Bronchial epithelial cell (primary cell): ENCODE measurements at places on chromosomes 16 and 17.

DNA sequence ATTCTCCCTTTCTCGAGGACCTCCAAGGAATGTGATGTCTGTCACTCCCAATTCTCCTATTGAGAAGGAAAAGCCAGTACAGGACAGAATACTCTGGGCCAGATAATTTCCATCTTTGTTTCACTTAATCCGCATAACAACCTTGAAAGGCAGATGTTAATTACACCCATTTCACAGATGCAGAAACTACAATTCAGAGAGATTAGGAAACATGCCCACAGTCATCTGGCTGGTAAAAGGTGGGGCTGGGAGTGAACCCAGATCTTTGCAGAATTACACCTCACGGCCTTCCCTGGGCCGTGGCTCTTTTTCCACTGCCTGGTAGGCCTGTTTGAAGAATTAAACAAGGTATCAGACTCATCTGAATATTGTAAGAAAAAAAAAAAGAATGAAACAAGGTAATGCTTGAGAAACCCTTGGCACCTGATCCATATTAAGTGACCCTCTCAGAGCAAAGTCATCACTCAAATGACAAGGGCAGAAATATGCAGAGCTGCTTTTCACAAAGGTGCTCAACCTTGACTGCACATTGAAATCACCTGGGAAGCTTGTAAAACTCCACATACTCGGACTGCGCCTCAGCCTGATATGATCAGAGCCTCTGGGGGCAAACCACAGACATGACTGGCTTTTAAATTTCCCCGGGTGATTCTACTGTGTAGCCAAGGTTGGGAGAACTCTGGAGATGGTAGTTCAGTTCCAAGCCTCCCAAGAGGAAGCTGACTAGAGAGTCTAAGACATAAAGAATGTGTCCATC lies 16.6 kb upstream of the G6PC1 start:
- DNase-seq = no peak

DNA sequence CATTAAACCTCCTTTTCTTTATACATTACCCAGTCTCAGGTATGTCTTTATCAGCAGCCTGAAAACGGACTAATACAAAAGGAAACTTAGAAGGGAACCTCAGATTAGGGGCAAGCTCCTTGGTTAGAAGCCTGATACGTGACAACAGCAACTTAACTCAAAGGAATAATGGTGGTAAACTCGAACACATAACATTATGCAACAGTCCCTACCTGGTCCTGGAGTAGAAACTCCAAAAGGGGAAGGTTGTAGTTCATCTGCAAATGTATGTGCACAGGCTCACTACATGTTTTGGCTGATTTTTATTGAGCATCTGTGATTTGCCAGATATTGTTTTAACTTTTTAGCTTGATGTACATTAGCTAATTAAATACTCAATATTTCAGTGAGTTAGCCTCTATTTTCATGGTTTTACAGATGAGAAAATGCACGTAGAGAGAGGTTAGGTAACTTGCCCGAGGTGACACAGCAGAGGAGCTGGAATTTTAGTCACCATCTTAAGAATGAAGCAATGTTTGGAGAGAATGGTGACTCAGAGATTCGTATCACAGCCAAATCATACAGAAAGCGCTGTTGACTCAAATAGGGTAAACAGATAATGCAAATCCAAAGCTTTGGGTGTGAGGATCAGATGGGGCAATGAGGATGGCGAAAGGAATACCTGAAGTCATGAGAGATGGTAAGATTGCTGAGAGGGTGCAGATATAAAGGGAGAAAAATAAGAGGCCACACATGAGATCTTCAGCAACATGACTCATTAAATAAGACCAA lies 194.9 kb upstream of the RBFOX1 start:
- peak; percentile 81 for DNase-seq

DNA sequence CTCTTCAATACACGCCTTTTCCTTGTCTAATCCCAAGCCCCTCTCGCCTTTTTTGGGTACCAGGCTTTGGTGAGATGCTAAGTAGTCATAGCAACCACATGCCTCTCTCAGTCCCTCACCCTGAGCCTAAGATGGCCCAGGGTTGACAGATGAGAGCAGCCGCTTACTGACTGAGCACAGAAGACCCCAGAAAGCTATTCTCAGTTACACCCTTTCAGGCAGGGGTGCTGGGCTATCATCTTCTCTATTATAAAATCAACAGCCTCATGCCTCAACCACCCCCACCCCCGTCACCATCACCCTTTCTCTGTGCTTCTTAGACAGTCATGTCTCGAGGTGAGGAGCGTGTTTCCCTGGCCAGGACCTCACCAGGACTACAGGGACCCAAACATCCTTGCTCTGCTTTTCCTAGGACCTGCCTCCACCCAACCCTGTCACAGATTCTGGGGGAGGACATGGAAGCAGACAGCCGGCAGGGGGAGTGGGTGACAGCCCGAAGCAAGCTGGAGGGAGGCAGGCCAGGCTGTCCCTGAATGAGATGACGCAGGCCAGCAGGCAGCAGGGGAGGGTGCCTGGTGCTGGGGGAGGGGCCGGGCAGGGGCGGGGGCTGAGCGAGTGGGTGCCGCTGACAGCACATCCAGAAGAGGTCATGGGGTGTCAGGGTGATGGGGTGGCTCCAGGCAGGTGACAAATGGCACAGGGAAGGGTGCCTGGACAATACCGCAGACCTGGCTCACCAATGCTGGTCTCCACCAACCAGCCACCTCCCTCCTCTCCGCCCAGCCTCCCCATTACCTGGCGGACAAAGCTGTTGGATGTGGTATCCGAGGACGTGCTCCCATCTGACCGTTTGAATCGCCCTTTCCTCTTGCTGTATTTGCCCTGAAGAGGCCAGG lies 3.1 kb downstream of the CACNB1 start:
- DNase-seq = no peak

- DNase-seq = no peak
These were observed 35.8 kb downstream of the MRTFB start for GRCh38 chr16:14106961-14107360.

- no peak for DNase-seq
These were observed 282.3 kb upstream of the CCL2 start for GRCh38 chr17:33972763-33973162.

DNA sequence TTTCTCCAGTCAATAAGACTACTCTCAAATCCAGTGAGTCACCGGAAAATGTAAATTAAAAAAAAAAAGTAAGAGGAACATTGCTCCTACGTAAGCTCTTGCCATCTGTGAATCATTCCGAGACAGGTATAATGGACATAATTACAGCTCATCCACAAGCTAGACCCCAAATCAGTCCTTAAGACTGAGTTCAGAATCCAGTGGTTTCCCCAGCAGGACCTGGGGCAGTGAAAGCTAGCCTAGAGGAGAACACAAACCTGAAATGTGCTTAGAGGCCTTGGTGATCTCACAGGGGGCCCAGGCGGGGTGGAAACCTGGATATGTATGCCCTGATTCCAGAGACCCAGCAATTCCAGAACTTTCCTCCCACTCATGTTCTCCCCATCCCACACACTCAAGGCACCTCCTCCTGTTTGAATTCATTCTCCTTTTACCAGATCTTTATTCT lies 132.0 kb downstream of the COPRS start:
- peak; percentile 86 for DNase-seq

DNA sequence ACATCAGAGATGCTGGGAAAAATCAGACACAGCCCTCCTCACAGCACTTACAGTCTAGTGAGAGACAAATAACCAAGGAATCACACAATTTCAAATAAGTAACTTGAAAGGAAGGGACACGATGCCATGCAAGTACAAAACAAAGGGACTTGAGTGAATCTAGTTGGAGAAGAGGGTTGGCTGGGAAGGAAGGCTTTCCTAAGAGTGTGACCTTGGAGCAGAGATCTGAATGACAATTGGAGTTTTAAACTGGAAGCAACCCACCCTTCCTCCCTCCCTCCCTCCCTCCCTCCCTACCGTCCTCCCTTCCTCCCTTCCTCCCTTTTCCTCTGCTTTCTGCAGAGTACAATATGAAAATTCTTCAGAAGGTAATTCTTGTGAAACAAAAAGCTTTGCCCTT lies 31.1 kb downstream of the ADAMTS18 start:
- DNase-seq = no peak

DNA sequence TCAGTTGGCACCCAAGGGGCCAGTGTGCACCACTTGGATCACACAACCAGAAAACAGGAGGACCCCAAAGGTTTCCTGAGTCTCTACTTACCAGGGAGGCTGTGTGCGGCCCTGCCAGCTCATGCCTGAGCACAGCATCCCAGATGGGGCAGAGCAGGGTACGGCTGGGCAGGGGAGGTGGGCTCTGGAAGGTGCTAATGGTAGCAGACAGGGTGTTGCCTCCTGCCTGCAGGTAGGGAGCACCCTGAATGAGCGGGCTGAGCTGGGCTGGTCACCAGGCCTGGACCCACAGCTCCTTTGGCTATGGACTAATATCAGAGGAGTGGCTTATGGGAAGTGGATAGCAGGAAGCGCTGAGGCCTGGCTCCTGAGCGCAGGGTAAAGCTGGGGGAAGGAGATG lies 14.6 kb downstream of the RECQL5 start:
- DNase-seq = no peak

DNA sequence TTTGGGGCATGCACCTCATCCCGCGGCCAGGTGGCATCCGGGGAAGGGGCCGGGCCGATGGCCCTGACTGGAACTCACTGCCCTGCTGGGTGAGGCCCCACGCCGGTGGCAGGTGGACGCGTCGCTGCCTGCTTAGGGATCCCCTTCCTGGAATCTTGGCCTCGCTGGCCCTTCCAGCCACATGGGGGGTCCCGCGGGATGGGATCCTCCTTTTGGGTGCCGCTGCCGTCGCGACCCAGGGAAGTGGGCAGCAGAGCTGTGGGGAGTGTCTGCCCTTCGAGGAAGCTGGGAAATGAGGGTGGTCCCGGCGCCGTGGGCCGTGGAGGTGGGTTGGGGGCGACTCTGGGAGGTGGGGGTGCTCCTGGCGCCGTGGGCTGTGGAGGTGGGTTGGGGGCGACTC lies 12.8 kb downstream of the METRNL start:
- DNase-seq = no peak

GRCh38 chr16:86869288-86870022 lies 291.1 kb downstream of the FOXL1 start:
- DNase-seq = no peak

GRCh38 chr16:12119562-12119961 lies 143.0 kb downstream of the SNX29 start:
- peak; percentile 46 for DNase-seq

GRCh38 chr17:66885417-66885816 lies 50.5 kb downstream of the CACNG5 start:
- DNase-seq = no peak

- no peak for DNase-seq
These were observed 36.8 kb downstream of the ASPA start for GRCh38 chr17:3512505-3513171.

DNA sequence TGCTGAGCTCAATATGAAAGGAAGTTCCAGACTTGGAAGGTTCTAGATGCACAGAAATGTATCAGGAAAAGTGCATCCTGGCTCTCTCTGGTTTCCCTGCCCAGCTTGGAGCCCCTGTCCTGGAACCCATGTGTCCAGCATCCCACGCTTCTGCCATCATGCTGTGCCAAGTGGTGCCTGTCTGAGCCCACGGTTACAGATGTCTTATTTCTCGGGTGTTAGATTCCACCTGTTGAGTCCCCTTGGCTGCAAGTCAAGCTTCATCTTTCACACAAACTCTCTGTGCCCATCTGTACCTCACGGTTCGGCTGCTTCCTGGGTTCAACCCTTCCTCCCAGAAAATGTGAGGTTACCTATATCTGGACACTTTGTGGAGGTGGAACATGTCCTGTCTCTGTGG lies 22.5 kb downstream of the OR1D5 start:
- no peak for DNase-seq

DNA sequence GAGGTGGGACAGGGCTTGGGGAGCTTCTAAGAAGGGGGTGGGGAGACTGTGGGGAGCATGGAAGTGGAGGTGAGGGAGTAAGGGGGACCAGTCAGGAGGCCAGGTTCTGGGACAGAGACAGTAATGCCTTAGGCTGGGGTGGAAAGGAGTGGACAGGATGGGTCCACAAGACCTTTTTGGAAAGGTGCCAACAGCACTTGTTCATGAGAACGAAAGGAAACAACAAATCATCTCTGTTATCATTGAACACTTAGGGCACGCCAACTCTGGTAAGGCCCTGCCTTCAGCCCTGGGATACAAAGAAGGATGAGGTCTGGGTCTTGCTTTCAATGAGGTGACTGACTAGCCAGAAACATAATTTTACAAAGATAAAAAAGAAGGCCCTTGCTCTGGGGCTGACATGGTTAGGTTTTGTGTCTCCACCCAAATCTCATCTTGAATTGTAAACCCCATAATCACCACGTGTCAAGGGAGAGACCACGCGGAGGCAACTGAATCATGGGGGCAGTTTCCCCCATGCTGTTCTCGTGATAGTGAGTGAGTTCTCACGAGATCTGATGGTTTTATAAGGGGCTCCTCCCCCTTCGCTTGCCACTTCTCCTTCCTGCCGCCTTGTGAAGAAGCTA lies 113.8 kb downstream of the SLC39A11 start:
- no peak for DNase-seq

GRCh38 chr16:19284207-19284606 lies 1.3 kb upstream of the CLEC19A start:
- DNase-seq = peak; percentile 83

GRCh38 chr16:20746461-20746860 lies 4.8 kb upstream of the THUMPD1 start:
- DNase-seq = no peak

DNA sequence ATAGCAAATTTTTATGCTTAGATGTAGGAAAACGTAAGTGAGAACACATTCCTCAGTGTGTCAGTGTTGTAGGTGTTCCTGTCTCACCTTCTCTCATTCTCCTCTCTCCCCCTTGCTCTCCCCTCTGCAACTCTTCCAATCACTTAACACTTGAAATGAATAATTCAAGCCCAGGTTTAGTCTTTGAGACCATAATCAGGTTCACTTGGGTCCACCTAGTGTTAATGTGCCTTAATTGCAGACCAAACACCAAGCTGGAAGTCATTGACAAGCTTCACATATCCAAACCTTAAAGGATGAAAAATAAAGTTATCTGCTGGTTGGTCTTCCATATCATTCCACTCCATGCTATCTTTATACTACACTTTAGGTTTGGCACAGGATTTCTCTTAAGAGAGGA lies 37.0 kb downstream of the STXBP4 start:
- DNase-seq = peak; percentile 35

DNA sequence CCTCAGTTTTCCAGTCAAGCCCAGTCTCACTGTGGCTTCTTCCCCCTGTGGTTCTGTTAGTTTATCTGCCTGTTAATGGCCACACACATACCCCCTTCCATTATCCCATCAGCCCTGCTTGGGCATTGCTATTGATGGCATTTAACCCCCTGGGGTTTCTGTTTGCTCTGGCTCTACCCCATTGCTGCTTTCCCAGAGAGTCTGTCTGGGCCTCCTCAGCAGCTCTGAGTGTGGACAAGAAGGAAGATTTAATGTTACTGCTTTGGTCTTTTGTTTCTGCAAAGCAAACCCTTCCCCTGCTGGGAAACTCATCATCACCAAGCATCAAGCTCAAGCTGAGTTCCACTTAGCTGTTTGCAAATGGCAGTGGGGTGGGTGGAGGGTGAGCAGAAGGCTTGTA lies 162.7 kb downstream of the CCT6B start:
- no peak for DNase-seq

- DNase-seq = no peak
These were observed 825 bp downstream of the HASPIN start for GRCh38 chr17:3724378-3725077.

DNA sequence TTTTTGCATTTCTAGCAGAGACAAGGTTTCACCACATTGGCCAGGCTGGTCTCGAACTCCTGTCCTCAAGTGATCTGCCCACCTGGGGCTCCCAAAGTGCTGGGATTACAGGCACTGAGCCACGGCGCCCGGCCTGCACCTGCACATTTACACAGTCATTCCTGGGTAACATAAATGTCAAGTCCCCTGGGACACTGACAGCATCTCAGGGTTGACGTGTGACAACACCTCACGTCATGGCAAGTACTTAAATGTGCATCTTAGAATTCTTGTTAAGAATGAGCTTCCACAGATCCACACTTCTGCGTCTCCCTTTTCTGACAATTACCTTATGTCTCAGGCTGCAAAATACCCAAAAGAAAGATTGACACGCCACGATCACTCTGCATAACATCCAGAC lies 80.5 kb downstream of the ABR start:
- no peak for DNase-seq
